Cerebellar nuclear complex (tissue), 1 donor: ENCODE measurements at places on chromosomes 4 and X.

- DNase-seq: no peak
These were observed 182.4 kb upstream of the ARSJ start for GRCh38 chr4:114161809-114162208.

DNA sequence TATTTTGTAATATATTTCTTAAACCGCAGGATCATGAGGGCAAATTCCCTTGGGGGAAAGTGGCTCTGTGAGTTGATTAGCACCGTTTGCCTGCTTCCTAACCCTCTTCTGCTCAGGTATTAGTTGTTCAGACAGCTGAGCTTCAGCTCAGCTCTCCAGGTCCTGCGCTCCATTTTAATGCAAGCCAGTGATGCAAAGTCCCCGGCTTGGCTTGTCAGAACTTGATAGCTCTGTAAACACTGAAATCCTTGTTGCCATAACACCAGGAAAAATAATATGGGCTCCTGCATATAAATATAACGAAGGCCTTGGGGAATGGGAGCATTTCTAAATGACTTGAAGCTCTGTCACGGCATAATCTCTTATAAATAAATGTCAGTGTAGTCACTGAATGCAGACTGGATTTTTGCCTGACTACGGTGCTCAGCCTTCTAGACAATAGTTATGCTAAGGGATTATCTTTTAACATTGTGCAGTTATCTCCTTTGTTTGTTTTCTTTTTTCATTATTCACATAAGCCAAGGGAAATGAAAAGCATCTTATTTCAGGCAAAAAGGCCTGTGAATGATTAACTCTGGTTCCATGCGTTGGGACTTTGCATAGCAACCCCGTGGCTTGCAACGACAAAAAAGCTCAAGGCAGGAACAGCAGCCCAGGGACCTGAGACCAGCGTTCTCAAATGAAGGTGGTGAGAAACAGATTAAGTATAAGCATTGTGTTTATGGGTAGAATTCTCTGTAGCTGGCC, 253.2 kb downstream of the SPRY1 start:
- DNase-seq: no peak

DNA sequence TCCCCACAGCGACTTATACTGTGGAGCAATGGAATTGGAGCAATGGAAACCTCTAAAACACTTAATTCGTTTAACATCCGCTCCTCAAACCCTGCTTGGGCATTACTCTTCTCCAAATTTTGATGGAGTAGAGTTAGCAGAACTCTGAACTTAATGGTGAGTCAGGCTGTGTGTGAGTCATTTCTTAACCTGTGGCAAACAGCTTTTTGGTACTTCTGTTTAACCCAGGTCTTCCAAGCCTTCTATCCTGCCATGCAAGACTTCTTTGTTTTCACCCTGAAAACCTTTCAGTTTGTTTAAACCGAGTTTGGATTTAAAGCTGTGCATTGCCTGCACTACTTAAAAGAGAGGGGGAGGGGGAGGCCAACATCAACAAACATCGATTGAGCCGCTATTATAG, 3.6 kb upstream of the AMOT start:
- DNase-seq: no peak

- no peak for DNase-seq
These were observed 3.8 kb downstream of the MBTPS2 start for GRCh38 chrX:21843179-21843578.

- no peak for DNase-seq
These were observed 13.2 kb upstream of the CLDN24 start for GRCh38 chr4:183335369-183335940.

DNA sequence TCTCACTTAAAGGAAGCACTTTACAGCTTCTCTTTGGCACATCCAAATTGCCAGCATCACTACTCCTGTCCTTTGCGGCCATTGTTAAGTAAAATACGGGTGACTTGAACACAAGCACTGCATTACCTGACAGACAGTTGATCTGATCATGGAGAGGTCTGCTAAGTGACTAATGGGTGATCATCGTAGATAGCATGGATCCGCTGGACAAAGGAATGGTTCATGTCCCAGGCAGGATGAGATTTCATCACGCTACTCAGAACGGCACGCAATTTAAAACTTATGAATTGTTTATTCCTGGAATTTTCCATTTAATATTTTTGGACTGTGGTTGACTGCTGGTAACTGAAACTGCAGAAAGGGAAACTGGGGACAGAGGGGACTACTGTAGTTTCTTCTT, 94.1 kb downstream of the NEUROG2 start:
- no peak for DNase-seq

- DNase-seq: no peak
These were observed 109.9 kb downstream of the AFF2 start for GRCh38 chrX:148610328-148610698.

DNA sequence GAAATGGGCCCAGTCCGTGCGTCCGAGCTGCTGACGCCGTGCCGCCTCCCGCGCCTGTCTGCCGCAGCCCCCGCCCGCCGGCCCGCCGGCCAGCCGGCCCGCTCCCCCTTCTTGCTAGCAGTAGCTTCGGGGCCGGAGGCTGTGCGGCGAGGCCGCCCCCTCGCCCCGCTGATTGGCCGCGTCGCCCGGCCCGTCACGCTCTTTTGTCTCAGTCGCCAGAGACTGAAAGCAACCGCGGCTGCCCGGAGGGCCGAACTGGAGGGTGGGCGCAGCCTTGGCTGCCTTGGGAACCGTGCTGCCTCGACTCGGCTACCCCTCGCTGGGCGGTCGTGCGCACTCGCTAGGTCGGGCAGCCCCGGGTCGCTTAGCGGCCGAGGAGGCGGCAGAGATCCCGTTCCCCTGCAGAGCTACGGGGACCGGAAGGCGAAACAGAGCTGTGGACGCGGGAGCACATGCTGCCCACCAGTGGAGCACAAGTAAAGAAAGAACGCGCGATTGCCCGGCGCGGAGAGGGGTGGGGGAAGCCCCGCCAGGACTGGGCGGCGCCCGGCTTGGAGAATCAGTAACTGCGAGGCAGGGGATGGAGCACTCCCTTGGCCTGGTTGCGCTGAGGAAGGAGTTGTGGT, at the start of gene ZCCHC18:
Gene ZCCHC18 (plus strand): TSS at position 198 of the 626 bp plus-strand sequence. CDS start 1,589 bp downstream, outside the sequence.
- no peak for DNase-seq

DNA sequence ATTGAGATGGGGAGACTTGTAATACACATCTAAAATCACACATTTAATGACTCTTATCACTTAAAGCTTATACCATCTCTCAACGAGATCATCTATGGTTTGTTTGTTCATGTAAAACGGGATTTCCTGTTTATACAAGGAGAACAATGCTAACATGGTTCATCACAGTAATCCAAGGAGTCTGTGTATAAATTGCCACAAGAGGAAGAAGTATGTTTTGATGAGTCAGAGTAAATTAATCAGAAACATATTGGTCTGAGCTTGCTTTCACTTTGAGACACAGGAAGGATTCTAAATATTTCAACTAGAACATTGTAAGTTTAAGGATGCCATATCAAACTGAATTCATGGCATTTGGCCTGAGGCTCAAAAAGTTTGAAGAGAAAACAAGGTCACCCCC, 594.1 kb downstream of the GLUD2 start:
- DNase-seq: no peak

- DNase-seq: no peak
These were observed 38.8 kb downstream of the FAT1 start for GRCh38 chr4:186684889-186685309.

DNA sequence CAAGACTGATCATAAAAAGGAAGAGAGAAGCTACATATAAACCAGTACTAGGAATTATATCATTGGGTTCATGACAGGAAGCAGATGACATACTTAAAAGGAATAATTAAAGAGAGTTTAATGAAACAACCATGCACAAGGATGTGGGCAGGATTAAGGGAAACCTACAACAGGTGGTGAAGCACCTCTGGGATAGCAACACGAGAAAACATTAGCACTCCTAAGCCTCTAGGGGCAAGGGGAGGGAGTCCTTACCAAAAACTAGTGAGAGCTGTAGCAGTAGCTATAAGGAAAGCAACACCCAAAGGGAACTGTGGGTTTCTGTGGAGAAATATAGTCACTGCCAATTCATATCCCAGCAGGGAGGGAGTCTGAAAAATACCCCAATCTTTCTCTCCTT, 7.2 kb upstream of the THOC2 start:
- DNase-seq: no peak

DNA sequence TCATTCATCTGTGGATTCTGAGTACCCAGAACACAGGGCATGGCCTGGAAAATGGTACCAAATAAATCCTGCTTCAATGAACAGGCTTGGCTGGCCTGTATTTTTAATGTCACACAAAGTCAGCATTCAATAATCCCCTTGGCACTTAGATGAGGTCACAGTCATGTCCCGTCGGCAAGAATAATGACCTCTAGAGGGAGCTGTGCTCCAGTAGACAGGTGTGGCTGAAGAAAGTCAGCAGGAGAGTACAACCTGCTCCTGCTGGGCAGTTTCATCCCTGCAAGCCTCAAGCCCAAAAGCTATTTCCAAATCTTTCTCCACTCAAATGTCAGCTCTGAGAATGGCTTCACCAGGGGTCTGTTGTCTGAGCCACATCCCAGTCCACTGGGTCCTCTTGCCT, 404.0 kb upstream of the F9 start:
- DNase-seq: no peak

- DNase-seq: no peak
These were observed 1.2 kb upstream of the TMSB4X start for GRCh38 chrX:12973561-12974304.

GRCh38 chr4:184587221-184587620, 62.0 kb downstream of the CASP3 start:
- no peak for DNase-seq

GRCh38 chrX:111869639-111870034, 6.3 kb upstream of the TRPC5OS start:
- DNase-seq: peak; percentile 7
